Central memory CD4-positive, alpha-beta T cell (primary cell): ENCODE measurements at places on chromosomes 6 and 20.

- DNase-seq: no peak
Observed at GRCh38 chr6:103507052-103507451, 1352.7 kb downstream of the HACE1 start.

DNA sequence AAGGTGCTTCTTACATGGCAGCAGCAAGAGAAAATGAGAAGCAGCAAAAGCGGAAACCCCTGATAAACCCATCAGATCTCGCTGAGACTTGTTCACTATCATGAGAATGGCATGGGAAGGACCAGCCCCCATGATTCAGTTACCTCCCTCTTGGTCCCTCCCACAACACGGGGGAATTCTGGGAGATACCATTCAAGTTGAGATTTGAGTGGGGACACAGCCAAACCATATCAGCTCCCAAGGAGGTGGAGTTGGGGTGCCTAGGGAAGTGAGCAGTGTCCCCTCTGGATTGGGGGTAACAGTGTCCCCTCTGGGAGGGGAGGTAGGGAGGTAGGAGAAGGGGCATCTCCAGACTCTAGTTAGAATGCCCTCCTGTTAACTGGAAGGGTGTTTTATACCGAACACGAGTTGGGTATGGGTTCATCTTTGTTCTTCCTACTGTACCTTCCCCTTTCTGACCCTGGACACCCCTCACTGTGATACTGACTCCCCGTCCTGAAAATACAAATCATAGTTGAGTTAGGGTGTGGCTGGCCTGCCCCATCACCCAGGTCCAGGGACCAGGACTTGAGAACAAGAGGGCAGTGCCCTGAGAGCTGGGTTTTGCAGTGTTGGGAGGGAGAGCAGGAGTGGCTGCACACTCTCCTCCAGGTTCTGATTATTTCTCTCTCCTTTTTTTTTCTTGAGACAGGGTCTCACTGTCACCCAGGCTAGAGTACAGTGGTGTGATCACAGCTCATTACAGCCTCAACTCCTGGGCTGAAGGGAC, 62.0 kb downstream of the EFCAB8 start:
- DNase-seq: no peak

DNA sequence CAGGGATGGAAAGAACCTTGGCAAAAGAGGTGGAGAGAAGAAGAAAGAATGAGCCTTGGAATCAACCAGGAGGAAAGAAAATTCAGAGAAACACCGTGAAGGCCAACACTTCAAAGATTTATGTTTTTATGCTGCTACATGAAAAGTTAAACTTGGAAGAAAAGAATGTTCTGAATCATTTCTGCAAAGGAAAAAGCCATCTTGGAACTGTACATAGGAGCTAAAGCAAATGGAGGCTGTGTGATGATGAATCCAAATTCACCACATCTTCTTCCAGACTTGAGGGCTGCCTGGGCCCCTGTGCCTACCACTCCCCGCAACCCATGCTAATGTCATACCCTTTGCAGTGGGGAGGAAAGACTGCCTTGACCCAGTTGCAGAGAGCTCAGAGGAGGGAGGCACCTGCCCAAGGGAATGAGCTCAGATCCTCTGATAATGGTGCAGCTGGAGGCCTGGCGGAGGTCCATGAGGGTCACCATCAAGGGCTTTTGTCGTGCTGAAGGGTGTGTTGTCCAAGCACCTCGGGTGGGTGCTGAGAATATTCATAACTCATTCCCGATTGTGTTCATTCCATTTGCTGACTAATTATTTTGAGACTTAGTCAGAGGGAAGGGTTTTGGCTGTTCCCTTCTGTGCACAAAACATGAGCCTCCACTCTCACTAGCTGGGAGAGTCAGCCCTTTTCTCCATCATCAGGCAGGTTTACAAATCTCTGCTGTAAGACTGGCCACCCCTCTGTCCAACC, 245.8 kb upstream of the JAG1 start:
- no peak for DNase-seq

GRCh38 chr6:17429383-17430061, 36.1 kb downstream of the CAP2 start:
- DNase-seq: no peak

GRCh38 chr6:28606424-28607391, 81.0 kb downstream of the GPX5 start:
- DNase-seq: peak; percentile 12
